ENCODE measurements at places on chromosomes 4 and X.

DNA sequence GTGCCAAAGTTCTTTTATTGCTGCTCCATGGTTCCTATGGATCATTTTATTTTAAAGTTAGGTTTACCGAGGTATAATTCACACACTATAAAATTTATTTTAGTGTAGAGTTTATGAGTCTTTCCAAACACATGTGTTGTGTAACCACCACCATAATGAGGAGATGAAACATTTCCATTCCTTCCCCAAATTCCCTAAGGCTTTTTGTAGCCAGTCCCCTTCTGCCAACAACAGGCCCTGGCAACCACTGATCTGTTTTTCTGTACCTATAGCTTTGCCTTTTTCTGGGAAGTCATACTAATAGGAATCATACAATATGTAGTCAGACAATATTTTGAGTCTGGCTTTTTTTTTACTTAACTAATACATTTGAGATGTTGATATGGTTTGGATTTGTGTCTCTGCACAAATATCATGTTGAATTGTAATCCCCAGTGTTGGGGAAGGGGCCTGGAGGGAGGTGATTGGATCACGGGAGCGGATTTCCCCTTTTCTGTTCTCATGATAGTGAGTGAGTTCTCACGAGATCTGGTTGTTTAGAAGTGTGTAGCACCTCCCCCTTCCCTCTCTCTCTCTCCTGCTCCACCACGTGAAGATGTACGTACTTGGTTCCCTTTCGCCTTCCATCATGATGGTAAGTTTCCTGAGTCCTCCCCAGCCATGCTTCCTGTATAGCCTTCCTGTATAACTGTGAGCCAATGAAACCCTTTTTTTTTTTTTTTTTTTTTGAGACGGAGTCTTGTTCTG is 59.6 kb upstream of the DHX15 start:
- DNase-seq, result no peak

GRCh38 chr4:59553721-59554091 is 1646.4 kb upstream of the ADGRL3 start:
- no peak for DNase-seq

DNA sequence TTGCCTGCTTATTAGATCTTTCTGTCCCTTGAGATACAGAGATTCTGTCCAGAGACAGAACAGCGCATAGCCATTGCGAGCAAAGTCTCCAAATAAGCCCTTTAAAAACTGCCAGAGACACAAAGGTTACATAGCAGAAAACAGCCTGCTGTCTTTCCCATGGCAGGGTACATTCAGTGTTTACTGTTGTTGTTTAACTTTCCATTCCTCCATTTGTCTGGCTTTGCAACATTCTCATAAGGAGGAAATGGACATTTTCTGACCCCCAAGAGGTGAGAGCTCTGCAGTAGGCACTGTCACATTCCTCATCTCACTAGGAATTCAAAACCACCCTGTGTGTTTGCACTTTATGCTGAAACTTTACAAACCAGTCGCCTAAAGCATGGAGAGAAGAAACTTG is 48.3 kb downstream of the PDE5A start:
- DNase-seq, result no peak

- no peak for DNase-seq
These were observed 187.0 kb downstream of the MID1IP1 start for GRCh38 chrX:38988301-38988700.

- DNase-seq, result no peak
These were observed 86.3 kb upstream of the ADRA2C start for GRCh38 chr4:3679851-3680311.

DNA sequence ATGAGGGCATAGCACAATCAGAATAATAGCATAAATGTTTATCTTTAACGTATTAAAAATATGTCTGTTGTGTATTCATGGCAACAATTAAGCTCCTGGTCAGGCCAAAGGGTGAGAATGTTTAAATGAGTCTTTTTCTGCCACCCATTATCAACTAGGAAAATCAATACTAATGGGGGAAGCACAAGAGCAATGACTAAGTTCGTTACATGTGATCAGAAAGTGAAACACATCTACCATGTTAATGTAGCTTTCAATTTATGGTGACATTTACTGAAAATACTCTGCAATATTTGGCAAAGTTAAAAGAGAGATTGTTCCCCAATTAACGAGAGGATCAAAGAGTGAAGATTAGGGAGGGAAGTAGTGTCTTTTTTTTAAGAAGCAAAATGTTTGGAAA is 143.7 kb downstream of the NAA11 start:
- DNase-seq, result no peak

GRCh38 chr4:185782523-185782922 is 29.5 kb downstream of the SORBS2 start:
- no peak for DNase-seq

- DNase-seq, result no peak
These were observed 138.9 kb downstream of the LARP7 start for GRCh38 chr4:112775801-112776200.

GRCh38 chrX:121151293-121151692 is 103.9 kb downstream of the GLUD2 start:
- no peak for DNase-seq

DNA sequence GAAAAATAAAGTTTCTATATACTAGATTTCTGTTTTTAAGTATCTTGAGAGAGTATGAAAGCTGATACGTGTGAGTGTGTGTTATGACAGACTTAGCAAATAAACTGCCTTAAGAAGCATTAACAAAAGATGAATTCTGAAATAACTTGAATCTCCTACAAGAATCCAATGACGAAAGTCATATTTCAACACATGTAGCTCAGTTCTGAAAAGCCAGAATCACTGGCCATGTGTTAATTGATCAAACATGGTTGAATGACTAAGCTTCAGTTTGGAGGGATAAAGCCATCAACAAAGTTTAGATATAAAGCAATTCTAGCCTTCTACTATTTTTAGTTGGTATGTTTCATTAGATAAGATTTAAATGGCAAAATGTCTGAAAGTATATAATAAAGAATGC is 88.5 kb upstream of the ETNPPL start:
- DNase-seq, result no peak

DNA sequence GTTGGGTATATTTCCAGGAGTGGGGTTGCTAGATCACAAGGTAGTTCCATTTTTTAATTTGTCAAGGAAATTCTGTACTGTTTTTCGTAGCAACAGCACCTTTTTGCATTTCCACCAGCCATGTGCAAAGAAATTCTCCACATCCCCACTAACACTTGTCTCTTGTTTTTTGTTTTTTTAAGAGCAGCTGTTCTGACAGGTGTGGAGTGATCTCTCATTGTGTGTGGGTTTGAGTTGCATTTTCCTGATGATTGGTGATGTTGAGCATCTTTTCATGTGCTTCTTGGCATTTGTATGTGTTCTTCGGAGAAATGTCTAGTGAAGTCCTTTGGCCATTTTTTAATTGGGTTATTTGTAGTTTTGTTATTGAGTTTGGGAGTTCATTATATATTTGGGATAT is 80.3 kb upstream of the PUDP start:
- no peak for DNase-seq

DNA sequence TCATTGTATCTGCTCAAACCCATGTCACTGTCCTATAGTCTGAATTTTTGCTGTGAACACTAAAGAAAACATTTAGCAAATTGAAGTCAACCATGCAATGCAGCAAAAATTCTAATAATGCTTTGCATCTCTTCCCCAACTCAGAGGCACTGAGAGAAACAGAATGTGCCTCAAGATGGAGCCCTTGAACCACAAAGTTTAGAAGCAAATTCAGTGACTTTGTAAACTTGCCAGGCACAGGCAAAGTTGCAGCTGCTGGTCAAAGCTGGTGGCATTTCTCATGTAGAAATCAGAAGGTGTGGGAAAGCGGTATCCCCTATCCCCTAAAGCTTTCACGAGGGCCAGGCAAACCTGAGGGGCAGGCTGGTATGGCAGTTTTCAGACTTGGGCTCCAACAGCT is 121.7 kb upstream of the DIPK2B start:
- no peak for DNase-seq

DNA sequence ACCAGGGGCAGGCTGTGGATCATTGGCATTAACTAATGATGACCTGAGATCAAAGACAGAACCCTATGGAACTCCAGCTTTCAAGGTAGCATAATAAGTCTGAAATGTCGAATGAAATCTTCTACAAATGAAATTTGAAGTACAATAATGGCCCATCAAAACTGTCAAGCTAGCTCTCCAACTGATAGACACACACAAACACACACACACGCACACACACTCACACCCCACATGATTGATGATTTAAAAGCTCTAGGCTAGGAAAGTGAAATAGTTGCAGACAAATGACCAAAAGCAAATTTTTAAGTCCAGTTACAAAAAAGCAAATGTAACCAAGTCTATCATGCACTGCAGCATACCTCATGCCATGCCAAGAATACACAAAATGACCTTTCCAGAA is 655.7 kb downstream of the C4orf33 start:
- DNase-seq, result no peak

- no peak for DNase-seq
These were observed 616.8 kb downstream of the BCOR start for GRCh38 chrX:39480963-39481362.
